ENCODE measurements at places on chromosomes 4 and X.
A peak's percentile ranks its signal among the peaks of the same experiment; 100 is the strongest.

- no peak for DNase-seq
These were observed 373.3 kb downstream of the IDS start for GRCh38 chrX:149131774-149132173.

GRCh38 chr4:184648054-184648312, 1.3 kb downstream of the CASP3 start:
- no peak for DNase-seq

GRCh38 chrX:54042609-54043021, 1.7 kb downstream of the PHF8 start:
- DNase-seq: peak; percentile 68

- DNase-seq: no peak
These were observed 8.9 kb downstream of the AMER1 start for GRCh38 chrX:64196606-64197005.

- DNase-seq: no peak
These were observed 8.0 kb downstream of the NIPAL1 start for GRCh38 chr4:48024522-48024921.

- DNase-seq: no peak
These were observed 259.2 kb downstream of the CFAP299 start for GRCh38 chr4:80594701-80595100.

GRCh38 chr4:105092356-105092755, 54.3 kb upstream of the TET2 start:
- no peak for DNase-seq

DNA sequence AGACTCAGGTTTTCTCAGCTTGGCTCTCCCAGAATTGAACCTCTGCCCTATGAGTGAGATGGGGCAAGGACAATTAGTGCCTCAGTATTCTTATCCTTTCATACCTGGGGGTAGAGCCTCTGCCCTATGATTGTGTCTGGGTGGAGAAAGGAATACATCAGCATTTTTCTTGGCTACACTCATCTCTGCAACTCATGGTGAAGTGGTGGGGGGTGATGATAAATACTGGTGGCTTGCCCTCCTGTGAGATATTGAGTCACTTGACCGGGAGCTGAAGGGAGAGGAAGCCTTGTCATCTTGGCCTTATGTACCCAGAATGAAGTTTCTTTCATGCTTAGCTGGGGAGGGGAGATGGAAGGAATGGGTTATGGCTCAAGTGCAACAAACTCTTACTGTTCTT, 71.3 kb upstream of the ENOX2 start:
- no peak for DNase-seq
